Hematopoietic multipotent progenitor cell treated with erythropoietin and hydrocortisone succinate and interleukin-3 and kit ligand, for 6 days (in vitro differentiated cells): ENCODE measurements at places on chromosomes 13 and 19.

- DNase-seq: no peak
Measured at GRCh38 chr13:111267784-111268183, 52.7 kb upstream of the TEX29 start.

DNA sequence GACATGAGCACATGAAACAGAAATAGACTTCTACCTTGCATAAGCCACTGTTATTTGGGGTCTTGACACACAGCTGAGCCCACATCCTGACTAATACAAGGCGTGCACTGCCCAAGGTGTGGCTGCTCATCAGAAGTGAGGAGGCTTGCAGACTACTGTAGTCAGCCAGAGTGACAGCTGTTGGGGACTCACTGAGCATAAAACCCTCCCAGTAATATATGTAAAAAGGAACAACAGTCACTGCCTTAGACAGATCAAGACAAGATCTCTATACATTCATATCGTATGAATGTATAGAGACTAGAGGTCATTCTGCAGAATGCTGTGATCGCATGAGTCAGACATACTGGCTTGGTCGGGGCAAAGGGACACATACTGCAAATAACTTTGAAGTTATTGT lies 4.1 kb upstream of the C1QTNF9B start:
- DNase-seq: no peak

GRCh38 chr13:114105521-114106225 lies 26.8 kb downstream of the RASA3 start:
- no peak for DNase-seq

GRCh38 chr13:84096216-84096615 lies 213.9 kb upstream of the SLITRK1 start:
- no peak for DNase-seq

GRCh38 chr19:50415661-50416033 lies 3.1 kb upstream of the SPIB start:
- peak; percentile 82 for DNase-seq

- DNase-seq: no peak
Measured at GRCh38 chr13:112695121-112695520, 5.3 kb downstream of the ATP11A start.

DNA sequence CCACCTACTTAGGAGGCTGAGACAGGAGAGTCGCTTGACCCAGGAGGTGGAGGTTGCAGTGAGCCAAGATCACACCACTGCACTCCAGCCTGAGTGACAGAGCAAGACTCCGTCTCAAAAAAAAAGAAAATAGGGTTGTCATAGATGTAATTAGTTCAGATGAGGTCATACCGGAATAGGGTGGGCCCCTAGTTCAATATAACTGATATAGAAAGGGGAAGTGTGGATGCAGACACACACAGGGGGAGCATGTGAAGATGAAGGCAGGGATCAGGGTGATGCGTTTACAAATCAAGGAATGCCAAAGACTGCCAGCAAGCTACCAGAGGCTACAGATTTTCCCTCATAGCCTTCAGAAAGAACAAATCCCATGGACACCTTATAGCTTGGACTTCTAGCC lies 24.3 kb upstream of the EEF1AKMT1 start:
- peak; percentile 49 for DNase-seq

DNA sequence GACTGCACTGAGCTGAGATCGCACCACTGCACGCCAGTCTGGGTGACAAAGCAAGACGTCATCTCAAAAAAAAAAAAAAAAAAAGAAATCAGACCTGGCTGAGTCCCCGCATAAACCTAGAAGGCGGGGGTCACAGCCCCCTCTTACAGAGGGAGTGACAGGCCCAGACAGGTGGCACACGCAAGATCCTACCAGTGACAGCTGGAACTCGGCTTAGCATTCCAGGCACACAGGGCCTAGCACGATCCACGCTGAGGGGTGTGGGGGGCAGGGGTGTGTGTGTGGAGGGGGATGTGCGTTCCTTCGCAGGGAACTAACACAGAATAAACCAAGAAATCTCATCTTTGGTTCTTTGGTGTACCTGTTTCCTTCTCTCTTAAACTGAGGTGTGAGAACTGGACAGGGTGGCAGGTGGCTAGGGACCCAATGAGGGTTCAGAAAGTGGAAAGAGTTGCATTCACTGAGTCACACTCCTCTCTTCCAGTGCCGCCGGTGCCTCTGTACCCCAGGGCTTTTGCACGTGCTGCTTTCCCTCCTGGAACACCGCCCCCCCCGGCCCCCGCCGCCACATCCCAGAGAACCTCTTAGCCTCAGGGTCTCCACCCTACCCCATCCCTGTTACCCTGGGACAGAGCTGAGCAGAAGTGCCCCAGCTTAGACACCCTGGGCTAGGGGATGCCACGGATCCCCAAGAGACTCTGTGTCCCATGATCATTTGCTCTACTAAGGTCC lies 5.0 kb downstream of the SGTA start:
- DNase-seq: no peak

- DNase-seq: no peak
Measured at GRCh38 chr13:45206340-45206739, 5.5 kb upstream of the KCTD4 start.

DNA sequence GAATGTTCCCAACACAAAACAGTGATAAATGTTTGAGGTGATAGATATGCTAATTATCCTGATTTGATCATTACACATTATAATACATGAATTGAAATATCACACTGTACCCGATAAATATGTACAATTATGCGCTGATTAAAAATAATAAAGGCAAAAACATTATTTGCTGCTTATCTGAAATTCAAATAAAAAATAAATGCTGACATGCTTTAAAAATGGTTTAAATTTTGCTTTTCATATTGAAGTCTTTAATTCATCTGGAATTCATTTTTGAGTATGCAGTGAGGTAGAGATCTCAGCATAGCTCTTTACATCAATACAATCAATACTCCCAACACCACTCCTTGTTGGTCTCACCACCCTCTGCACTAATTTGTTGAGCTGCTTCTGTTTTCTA lies 330.8 kb downstream of the NALCN start:
- no peak for DNase-seq

GRCh38 chr19:11652056-11652455 lies 54.8 kb downstream of the ZNF627 start:
- no peak for DNase-seq

- no peak for DNase-seq
Measured at GRCh38 chr13:59332966-59333365, 830.8 kb downstream of the DIAPH3 start.

GRCh38 chr13:35953537-35954206 lies 177.5 kb downstream of the DCLK1 start:
- DNase-seq: peak; percentile 11

- DNase-seq: no peak
Measured at GRCh38 chr19:53876651-53877224, 5.3 kb upstream of the PRKCG start.

DNA sequence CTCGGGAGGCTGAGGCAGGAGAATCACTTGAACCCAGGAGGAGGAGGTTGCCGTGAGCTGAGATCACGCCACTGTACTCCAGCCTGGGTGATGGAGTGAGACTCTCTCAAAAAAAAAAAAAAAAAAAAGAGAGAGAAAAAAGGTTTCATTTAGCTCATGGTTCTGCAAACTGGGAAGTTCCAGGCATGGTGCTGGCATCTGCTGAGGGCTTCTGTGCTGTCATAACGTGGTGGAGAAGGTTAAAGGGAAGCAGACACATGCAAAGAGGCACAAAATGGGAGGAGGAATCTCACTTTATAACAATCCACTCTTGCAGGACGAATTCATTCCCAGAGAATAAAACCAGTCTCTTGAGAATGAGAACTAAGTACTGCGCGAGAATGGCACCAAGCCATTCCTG lies 34.9 kb upstream of the SIAH3 start:
- DNase-seq: no peak

DNA sequence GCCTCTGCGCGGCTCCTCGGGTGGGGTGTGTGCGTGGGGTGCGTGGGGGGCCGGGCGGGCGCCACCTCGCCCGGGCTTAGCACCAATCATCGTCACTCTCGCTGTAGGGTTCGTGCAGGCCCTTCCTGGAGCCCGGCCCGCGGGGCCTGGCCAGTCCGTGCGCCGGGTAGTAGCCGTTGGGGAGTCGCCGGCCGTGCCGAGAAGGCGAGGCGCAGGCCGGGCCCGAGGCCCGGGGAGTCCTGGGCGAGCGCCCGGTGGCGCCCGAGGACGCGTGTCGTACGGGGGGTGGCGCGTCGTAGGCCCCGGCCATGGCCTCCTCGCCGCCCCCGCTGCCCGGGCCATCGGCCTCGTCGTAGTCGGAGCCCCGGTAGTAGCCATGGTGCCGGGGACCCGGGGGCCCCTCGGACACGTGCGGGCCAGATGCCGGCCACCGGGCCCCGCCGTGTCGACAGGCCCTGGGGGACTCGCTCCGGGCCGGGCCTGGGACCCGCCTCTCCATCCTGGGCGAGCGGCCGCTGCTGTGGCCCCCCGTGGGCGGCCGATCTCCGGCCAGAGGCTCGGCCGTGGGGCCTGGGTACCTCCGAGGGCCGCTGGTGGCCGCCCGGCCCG lies 57.1 kb downstream of the IER2 start:
- DNase-seq: no peak

DNA sequence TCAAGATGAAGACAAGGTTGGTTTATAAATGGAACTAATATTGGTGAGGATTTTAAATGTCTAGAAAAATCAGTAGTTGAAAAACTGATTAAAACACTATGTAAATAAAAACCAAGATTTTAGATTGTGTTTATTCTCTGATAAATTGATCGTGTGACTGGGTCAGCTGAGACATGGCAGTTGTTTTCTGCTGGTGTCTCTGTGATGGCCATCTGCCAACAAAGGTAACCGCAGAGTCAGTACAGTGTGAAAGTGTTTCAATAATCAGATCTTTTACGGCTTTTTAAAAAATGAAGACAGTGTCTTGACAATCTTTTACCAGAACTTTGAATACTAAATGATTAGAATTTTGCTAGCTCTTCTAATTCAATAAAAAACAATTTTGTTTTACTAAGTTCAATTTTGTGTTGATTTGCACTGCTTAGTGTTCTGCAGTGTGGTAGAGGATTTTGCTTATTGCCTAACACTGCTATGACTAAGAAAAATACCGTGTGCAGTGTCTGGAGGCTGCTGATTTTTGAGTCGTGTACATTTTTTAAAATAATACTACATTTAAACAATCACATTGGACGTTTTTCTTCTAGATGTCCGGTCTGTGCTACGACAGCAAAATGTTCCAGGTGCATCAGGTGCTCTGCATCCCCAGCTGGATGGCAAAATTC lies 32.7 kb upstream of the GPR183 start:
- peak; percentile 63 for DNase-seq

- no peak for DNase-seq
Measured at GRCh38 chr13:31008400-31009115, 76.1 kb downstream of the TEX26 start.

DNA sequence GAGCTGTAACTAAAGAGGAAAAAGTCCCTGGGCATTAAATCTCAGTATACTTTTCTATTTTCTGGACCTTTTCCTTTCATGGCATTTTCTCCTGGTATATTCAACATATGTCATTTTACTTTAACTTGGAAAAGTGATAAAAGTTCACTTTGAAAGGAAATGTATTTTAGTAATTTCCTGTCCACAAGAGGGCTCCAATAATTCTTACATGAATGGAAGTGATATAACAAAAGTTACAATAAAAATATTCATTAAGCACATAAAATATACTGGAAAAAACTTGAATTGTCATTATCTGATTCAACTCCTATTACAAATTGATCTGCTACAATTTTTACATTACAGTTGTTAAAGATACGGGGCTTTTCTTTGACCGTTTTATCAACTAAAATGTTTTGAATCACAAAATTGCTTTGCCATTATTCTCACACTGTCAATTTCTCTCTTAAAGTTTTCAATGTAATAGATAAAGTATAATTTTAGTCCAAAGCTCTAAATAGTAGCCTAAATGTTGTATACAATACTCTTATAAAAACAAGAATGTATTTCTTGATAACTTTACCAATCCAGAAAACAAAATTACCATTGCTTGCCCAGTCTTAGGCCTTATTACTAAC lies 4.9 kb downstream of the UBL3 start:
- peak; percentile 38 for DNase-seq

GRCh38 chr13:80559944-80560343 lies 219.0 kb upstream of the SPRY2 start:
- no peak for DNase-seq

DNA sequence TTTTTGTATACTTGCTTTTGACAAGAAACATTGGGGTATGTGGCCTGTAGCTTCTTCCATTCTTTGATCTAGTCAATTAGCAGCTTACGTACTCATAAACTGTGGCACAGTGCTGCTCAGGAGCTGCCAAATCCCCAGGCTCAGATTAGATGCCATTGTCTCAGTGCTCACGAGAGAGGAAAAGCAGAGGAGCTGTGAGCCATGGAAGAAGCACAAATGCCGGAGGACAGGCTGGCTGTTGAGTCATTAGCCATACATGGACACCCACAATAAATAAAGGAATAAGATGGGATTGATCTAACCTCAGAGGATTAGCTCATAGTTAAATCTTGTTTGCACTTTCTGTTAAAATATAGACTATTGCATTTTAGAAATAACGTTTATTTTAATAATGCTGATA lies 121.7 kb downstream of the POSTN start:
- DNase-seq: no peak

DNA sequence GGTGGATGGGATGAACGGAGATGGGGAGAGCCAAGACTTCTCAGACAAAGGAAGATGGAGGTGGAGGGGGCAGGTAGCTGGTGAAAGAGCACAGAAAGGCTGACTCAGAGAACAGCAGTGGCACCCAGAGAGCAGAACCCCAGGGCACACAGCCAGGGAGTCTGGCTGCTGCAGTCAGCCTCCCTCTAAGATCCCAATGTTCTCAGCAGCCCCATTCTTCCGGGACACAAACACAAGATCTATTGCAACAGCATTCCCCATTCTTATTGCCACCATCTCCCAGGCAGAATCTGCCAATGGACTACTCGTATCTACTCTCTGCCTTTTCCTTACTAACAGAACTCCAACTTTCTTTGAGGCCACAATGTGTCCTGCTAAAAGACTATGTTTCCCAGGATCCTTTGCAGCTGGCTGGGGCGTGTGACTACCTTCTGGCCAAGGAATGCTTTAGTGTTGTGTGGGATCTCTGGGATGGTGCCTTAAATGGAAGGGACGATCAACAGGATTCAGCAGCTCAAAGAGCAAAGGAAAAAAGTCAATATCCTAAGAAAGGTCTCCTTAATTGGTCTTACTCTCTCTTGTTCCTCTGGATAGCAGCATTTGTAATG lies 7.5 kb downstream of the THAP8 start:
- no peak for DNase-seq

DNA sequence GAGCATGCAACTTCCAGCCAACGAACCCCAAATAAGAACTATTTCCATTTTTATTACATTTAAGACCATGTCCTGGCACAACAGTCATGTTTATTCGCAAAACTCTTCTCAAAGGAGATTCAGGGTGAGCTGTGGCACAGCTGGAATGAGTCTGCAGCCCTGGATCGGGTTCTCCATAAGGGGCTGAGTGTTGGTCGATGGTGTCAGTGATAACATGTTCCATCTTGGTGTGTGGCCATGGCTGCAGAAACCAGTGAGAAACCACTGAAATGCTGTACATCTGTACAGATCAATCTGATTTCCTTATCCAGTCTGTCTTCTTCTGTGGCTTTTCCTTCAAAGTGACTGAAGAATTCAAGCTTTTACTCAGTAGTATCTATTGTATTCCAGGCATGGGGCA lies 15.2 kb downstream of the FAM124A start:
- DNase-seq: peak; percentile 39
